Ascending aorta (tissue), 2 donors: ENCODE measurements at places on chromosomes 13 and 19.

DNA sequence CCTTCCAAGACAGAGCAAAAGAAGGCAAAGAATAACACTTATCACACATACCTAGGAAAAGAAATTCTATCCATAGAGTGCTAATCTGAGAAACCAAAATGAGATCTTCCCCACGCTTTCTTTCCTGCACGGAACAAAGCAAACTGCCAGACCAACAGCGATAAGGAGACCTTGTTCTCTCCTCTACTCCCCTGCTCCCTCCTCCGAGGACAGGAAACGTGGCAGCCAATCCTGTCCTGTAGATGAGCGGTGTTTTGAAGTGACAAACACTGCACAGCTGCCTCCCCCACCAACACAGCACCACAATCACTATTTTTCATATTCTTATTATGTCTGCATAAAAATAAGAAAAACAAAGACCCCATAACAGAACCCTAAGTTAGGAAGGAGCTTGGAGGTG lies 113.9 kb upstream of the IRS2 start:
- DNase-seq = no peak

DNA sequence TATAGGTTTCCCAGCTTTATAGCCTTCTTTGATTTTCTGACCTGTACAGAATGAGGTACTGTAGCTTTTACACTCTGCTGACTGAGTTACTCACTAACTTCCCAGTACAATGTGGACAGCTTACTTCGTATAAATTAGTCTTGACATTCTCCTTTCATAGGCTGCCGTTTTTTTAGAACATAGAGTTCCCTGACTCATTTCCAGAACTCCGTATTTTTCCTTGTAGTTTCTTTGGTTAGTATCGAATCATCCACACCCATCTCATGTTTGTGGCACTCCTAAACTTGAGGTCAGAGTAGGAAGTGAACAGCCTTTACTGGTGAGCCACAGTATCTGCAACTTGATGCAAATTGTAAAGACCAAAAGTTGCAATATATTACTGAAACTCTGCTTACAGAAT lies 303.9 kb downstream of the SLITRK5 start:
- DNase-seq = no peak

- no peak for DNase-seq
Measured at GRCh38 chr19:47741544-47742140, 3.7 kb upstream of the NOP53 start.

- DNase-seq = no peak
Measured at GRCh38 chr13:113995051-113995601, 21.2 kb upstream of the C13orf46 start.

GRCh38 chr13:55571237-55571867 lies 1569.4 kb upstream of the PRR20A start:
- DNase-seq = no peak

- no peak for DNase-seq
Measured at GRCh38 chr13:71242201-71242600, 624.8 kb downstream of the DACH1 start.
